Placental epithelial cell (primary cell): ENCODE measurements at places on chromosomes 7 and 10. TPM values are rescaled to one million over a fixed set of nuclear protein-coding genes. Genes with fewer than 3 reads are reported as not detected.

The CALML3 gene
- not detected in 2 replicates for total RNA-seq

The GIMAP2 gene
- total RNA-seq = not detected in 2 replicates

The ARHGEF35 gene
- total RNA-seq = 0.11 and 6.3 TPM in 2 replicates

The DGKI gene
- total RNA-seq = 4.3 and 5.2 TPM in 2 replicates

The ALOX5 gene
- under 0.01 TPM in 1 of 2 replicates, not detected in the other for total RNA-seq
